ENCODE measurements at places on chromosomes 11 and 22. TPM values are rescaled to one million over a fixed set of nuclear protein-coding genes. Genes with fewer than 3 reads are reported as not detected.

GRCh38 chr11:120054753-120055045 is 83.2 kb downstream of the TRIM29 start:
- no peak for DNase-seq

GRCh38 chr11:96215110-96215782 is 127.7 kb downstream of the MAML2 start:
- DNase-seq: peak; percentile 56

- DNase-seq: no peak
Measured at GRCh38 chr11:114116357-114116756, 56.8 kb downstream of the ZBTB16 start.

- DNase-seq: no peak
Measured at GRCh38 chr22:46797355-46797754, 34.9 kb downstream of the TBC1D22A start.

DNA sequence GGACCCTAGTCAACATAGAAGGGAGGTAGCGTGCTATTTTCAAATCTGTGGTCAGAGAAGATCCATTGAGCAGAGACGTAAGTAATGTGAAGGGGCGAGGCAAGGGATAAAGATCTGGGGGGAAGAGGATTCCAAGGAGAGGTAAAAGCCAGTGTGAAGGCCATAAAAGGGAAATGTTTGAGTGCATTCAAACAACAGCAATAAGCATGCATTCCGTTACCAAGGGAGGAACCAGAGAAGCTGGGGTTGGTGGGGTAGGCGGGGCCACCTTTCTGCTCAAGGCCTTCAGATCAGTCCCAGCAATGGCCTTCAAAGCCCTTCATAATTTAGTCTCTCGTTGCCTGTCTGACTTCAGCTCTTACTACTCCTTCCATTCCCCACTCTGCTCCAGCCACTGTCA is 18.4 kb upstream of the SMPD1 start:
- DNase-seq: no peak

Gene CRYBB3
- total RNA-seq: not detected

GRCh38 chr11:22666688-22667439 is 453 bp downstream of the GAS2 start:
- peak; percentile 32 for DNase-seq

Gene KREMEN1
- 1.1 TPM for total RNA-seq

DNA sequence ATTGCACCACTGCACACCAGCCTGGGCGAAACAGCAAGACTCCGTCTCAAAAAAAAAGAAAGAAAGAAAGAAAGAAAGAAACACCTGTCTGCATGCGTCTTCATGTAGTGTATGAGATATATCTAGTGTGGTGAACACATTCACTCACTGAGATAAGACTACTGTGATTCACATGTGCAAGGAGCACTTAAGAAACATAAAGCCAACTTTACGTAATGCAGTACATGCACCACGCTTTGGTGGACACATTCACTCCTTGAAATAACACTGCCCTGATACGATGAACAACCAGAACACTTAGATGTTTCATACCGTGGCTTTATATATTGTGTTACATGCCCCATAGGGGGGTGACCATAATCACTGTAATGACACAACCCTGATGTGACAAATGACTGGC is 96.0 kb downstream of the MICAL3 start:
- DNase-seq: no peak
